Colonic mucosa (tissue), 4 donors: ENCODE measurements at places on chromosomes 11 and 22. TPM values are rescaled to one million over a fixed set of nuclear protein-coding genes. Genes with fewer than 3 reads are reported as not detected.

The OR52A1 gene
- total RNA-seq = not detected

The NDUFV1 gene
- total RNA-seq = 329 TPM

The ENTHD1 gene
- not detected for total RNA-seq

The OR5A1 gene
- total RNA-seq = not detected

The GAB4 gene
- not detected for total RNA-seq

The FGF3 gene
- not detected for total RNA-seq

The CARD16 gene
- 40.2 TPM for total RNA-seq

The TMEM25 gene
- 9.2 TPM for total RNA-seq

The MRPL11 gene
- 55.6 TPM for total RNA-seq

The CRYBB3 gene
- 0.72 TPM for total RNA-seq

The ADAMTS8 gene
- 0.42 TPM for total RNA-seq

The OR52I1 gene
- total RNA-seq = not detected

The SLC22A9 gene
- total RNA-seq = not detected

The MACROD1 gene
- 18.6 TPM for total RNA-seq

The MCAT gene
- 17.9 TPM for total RNA-seq

The MS4A15 gene
- 0.13 TPM for total RNA-seq

The C11orf21 gene
- 0.52 TPM for total RNA-seq

The VSIG10L2 gene
- not detected for total RNA-seq
